ENCODE measurements at places on chromosomes 1 and 21.

- DNase-seq, result no peak
Measured at GRCh38 chr1:16351456-16351993, 755 bp downstream of the FBXO42 start.

GRCh38 chr1:30447080-30447479, 276.3 kb downstream of the MATN1 start:
- no peak for DNase-seq

GRCh38 chr1:174890024-174890423, 109.7 kb upstream of the CACYBP start:
- DNase-seq, result no peak

- DNase-seq, result no peak
Measured at GRCh38 chr1:67634396-67634935, 50.5 kb upstream of the GADD45A start.

DNA sequence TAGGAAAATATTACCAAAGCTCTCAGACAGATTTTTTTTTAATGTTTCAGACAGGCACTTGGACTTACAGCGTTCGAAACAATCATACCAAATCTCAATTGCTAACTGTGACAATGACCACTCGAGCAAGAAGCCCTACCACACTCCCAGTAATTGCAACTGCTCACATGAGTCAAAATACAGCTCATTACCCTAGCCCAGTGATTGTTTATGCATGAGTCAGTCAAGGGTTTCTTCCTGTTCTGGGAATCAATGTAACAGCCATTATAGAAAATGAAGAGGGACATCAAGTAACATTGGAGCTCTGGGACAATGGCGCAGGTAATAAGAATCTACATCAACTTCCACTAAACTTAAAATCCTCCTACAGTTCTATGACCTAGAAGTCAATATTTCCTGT, 56.1 kb upstream of the SH3GLB1 start:
- DNase-seq, result no peak

GRCh38 chr1:3264456-3264855, 190.0 kb upstream of the ARHGEF16 start:
- no peak for DNase-seq

DNA sequence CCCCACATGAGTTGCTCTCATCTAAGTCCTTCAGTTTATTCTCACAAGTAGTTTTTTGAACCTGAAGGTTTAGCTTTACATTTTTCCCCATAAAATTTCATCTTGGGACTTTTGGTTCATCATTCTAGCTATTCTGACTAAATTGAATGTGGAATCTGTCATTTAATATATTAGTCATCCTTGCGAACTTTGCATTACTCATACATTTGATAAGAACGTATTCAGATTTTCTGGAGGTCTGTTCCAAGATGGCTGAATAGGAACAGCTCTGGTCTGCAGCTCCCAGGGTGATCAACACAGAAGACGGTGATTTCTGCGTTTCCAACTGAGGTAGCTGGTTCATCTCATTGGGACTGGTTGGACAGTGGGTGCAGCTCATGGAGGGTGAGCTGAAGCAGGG, 59.8 kb upstream of the CSF1 start:
- DNase-seq, result no peak

- DNase-seq, result no peak
Measured at GRCh38 chr1:91689641-91690481, 189.2 kb downstream of the CDC7 start.

GRCh38 chr1:58670181-58670580, 29.7 kb downstream of the MYSM1 start:
- DNase-seq, result no peak

DNA sequence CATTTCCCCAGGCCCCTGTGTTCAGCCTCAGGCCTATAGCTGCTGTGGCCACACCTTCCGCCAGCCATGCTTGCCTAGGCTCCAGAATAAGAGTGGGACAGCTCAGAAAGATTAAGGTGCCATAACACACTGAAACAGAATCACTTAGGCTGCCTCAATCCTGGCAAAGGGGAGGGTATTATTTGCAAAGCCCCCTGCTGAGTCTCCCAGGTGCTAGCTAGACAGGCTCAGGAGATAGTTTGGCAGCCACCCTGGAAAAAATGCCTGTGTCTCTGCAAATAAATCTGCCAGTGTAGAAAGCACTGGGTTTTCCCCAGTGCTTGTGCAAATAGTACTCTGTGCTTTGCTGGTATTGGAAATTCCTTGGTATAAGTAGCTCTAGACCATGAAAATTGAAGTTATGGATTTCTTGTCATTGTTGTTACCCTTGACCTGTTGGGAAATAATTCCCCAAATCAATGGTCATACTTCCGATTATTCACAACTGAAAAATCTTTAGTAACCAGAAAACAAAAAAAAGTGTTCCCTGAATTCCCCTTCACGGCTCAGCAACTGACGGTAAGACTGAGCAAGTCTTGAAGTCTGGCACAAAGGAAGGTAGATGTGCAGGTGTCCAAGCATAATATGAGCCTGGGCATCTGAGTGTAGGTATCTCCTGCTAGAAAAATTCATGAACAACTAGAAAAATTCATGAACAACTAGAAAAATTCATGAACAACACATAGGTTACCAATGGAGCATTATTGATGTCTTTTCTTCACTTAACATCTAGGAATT, 56.9 kb downstream of the PROX1 start:
- DNase-seq, result no peak

- DNase-seq, result no peak
Measured at GRCh38 chr1:100708476-100709062, 11.0 kb upstream of the VCAM1 start.

GRCh38 chr1:6260433-6260934, 414 bp downstream of the GPR153 start:
- no peak for DNase-seq

GRCh38 chr1:189834813-189835212, 642.9 kb downstream of the BRINP3 start:
- DNase-seq, result peak; percentile 45

DNA sequence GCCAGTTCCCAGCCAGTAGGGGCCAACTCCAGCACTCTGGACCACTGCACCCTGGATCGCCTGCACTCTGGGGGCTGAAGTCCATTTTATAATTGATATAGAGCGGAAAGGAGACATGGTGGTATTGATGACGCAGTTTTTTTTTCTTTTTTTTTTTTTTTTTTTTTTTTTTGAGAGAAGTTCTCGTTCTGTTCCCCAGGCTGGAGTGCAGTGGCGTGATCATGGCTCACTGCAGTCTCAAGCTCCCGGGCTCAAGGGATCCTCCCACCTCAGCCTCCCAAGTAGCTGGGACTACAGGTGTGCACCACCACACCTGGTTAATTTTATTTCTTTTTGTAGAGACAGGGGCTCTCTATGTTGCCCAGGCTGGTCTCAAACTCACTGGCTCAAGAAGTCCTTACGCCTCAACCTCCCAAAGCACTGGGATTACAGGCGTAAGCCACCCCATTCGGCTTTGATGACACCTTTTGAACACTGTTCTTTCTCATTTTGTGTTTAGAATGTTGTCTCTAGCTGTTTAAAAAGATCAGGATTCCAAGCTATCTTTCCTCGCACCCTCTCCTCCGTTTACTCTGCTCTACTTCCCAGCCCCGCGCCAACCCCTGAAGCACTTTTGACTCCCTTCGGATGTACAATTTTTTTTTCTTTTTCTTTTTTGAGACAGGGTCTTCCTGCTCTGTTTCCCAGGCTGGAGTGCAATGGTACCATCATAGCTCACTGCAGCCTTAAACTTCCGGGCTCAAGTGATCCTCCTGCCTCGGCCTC, 960 bp downstream of the MX2 start:
- no peak for DNase-seq

DNA sequence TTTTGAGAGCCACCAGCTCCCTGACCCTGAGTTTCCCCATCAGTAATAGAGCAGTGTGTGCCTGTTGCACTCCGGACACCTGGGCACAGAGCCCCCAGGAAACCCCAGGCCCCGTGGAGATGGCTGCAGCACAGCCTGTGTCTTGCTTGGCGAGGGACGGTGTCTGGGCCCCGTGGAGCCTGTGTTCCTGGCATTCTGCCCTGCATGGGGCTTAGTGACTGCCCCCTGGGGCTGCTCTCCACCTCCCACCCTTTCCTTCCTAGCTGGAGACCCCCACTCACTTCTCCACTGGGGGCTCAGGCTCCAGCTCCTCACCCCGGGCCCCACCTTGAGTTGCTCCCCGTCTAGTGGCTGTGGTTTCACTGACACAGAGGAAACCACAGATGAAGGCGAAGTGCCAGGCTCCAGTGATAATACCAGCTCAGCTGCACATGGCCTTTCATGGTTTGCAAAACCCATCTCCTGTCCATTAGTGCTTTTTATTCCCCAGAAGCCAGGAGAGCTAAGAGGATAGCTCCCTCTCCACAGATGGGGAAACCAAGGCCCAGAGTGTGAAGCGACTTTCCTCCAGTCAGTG, 39.4 kb downstream of the DMRTB1 start:
- no peak for DNase-seq

GRCh38 chr1:30242168-30242567, 481.2 kb downstream of the MATN1 start:
- no peak for DNase-seq

DNA sequence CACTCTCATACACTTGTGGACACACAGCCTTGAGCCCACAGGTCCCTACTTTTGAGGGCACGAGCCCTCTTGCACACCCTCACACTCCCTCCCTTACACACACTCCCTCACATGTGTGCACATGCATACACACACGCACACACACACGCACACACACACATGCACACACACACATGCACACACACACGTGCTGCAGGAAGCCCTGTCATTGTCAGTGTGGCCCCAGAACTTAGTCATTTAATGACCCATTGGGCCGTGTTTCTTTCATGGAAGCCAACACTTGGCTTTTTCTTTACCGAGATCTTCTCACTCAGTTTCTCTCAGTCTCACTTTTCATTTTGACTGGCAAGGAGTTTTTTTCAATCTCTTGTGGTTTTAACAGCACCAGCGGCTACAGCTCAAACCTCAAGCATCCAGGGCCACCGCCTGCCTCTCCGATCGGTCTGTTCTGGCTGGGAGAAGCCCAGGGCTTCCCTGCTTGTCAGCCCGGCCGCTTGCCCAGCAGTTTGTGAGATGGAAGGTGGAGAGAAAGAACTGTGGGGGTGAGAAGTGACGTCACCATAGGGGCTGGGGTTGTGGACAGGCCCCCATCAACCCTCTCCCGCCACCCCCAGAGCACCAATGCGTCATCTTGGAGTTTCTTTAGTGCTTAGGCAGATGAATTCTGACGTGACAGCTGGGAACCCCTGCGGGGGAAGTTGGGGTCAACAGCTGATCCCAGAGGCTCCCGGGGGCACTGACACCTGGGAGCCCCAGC, 15.8 kb upstream of the TNFRSF8 start:
- DNase-seq, result no peak

- DNase-seq, result no peak
Measured at GRCh38 chr1:21742578-21742977, 40.4 kb downstream of the USP48 start.

DNA sequence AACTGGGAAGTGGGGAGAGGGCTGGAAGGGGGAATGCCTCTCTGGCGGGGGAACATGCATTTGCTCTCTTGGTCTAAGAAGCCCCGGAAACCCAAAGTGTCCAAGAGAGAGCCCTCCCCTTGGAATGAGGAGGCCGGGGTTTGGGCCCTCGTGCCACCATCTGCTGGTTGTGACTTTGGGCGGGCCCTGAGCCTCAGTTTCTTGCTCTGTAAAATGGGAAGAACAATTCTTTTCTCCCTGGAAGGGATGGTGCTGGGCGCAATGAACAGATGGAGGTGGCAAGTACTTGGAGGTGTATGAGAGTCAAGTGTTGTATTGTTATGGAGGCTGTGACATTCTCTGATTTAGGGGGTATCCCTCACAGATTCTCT, 69.9 kb upstream of the TARDBP start:
- no peak for DNase-seq

- no peak for DNase-seq
Measured at GRCh38 chr21:45027241-45028196, 46.9 kb upstream of the ADARB1 start.

DNA sequence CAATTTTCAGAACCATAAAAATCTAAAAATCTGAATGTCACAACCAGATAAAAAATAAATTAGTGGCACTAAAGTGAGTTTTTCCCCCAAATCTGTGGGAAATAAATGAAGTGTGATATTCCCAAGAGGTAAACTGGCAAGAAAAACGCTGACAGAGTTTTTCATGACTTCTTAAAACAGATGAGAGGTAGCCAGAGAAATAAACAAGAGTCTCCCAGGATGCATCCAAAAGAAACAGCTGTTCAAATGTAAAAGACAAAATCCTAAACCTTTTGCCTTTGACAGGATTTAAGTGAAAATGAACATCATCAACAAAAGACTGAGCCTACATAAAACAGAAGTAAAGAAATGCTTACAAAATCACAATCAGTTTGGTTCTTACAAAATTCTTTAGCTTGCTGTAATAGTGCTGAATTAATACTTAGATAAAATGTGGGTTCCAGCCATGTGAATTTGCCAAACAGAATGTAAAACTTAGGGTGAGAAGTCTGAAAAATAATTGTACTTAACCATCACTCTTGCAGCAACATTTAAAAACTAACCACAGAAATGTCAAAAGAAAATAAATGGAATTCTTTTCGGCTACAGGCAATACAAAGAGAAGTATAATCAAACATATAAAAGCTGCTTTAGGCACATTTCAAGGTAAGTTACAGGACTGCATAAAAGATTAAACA, 133.6 kb downstream of the EIF4G3 start:
- no peak for DNase-seq

DNA sequence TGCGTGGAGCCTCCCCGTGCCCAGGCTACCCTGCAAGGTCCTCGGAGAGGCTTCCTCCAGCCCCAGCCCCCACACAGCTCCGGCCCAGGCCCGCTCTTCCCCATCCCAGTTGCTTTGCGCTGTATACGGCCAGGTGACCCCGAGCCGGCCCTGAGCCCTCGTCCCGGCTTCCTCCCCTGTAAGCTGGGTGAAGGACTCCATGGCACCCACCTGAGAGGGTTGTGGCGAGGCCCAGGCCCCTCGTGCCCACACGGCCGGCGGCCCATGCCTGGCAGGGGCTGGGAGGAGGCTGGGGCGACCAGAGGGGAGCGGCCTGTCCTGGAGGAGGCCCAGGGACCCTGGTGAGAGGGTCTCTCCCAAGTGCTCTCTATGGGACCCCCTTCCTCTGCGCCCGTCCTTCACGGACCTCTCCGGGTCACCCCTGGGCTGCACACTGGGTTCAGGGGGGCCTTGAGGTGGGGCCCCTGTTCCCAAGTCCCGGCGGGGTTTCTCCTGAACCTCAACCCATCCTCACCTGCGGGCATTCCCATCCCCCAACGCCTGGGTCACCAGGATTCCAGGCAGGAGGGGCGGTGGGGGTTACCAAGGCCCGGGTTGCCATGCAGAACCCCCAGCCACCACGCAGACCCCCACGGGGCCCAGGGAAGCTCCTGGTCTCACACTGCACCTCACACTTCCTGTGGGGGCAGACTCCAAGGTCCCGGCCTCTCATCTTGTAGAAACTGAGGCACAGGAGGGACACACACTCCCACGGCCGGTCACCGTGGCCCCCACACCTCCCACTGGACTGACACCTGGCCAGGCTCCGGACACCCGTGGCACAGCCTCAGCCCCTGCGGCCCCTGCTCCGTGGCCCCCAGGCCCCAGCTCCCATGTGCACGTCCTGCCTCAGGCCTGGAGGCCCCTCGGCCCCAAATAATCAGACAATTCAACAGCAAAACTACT, 25.2 kb downstream of the COL6A1 start:
- no peak for DNase-seq

Measured in spinal cord (tissue), 10 donors.